ENCODE measurements at places on chromosomes 4 and X.
A peak's percentile ranks its signal among the peaks of the same experiment; 100 is the strongest.

- no peak for DNase-seq
Measured at GRCh38 chr4:22091906-22092305, 143.3 kb upstream of the KCNIP4 start.

- DNase-seq: peak; percentile 77
Measured at GRCh38 chr4:156888762-156889161, 82.8 kb downstream of the PDGFC start.

DNA sequence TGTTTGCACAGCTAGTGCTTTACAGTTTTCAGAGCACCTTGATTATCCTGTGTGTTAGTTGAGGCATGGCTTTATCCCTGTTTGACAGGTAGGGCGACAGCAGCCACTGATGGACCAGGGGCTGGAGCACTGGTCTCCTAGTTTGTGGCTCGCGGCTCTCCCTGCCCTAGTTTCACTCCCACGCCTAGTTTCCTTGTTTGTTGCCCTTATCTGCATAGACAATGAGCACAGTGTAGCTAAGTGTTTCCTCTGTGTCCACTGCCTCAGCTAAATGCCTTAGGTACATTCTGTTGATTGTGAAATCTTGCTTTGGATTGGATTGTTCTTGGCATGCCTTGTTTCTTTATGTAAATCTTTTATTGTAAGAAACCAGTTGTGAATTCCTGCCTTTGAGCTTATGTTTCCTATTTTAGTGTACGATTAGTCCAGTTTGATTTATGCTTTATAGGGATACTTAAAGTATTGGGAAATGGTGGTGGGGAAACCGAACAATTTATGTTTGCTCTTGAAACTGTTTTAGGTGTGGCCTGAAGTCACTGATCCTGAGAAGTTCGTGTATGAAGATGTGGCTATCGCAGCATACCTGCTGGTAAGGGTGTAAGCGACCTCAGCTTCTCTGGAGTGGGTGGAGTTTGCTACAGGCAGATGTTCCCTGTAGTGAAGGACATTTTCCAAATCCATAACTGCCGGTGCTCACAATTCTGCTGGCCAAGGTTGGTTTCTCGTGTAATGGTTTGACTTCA lies 11.0 kb downstream of the TRMT44 start:
- no peak for DNase-seq

DNA sequence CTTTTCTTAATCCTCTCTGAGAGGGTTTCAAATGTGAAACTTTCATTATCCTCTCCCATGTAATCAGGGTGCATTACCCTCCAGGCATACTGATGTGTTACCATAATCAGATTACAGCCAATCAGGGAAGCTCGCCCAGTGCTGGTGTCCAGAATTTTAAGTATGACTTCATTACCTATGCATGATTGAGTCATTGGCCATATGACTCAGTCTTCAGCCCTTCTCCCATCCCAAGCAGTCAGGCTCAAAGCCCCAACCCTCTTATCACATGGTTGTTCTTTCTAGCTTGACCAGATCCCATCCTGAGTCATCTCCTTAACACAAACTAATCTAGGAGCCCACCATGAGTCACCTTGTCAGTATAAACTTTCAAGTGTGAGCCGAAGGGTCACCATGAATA lies 1668.1 kb upstream of the AGA start:
- DNase-seq: peak; percentile 78

- DNase-seq: no peak
Measured at GRCh38 chrX:42432552-42432951, 345.4 kb downstream of the PPP1R2C start.

GRCh38 chr4:168631241-168632162 lies 134.7 kb downstream of the PALLD start:
- peak; percentile 81 for DNase-seq

GRCh38 chr4:20890761-20891160 lies 190.5 kb downstream of the PACRGL start:
- DNase-seq: no peak

GRCh38 chr4:129788486-129788885 lies 692.5 kb downstream of the C4orf33 start:
- DNase-seq: no peak

- peak; percentile 56 for DNase-seq
Measured at GRCh38 chr4:175421506-175421905, 390.6 kb downstream of the GPM6A start.

GRCh38 chr4:155759372-155760252 lies 791 bp downstream of the GUCY1B1 start:
- no peak for DNase-seq

GRCh38 chr4:103207673-103208072 lies 9.5 kb upstream of the CENPE start:
- no peak for DNase-seq

GRCh38 chr4:107857741-107858140 lies 33.0 kb downstream of the SGMS2 start:
- no peak for DNase-seq

- DNase-seq: no peak
Measured at GRCh38 chrX:72634331-72634730, 61.7 kb upstream of the HDAC8 start.

GRCh38 chr4:56786955-56787354 lies 34.5 kb downstream of the SPINK2 start:
- peak; percentile 94 for DNase-seq

- no peak for DNase-seq
Measured at GRCh38 chr4:52483186-52483890, 175.8 kb downstream of the USP46 start.

GRCh38 chr4:175929932-175930331 lies 117.9 kb upstream of the GPM6A start:
- no peak for DNase-seq

GRCh38 chrX:75061701-75062100 lies 94.4 kb downstream of the ABCB7 start:
- DNase-seq: no peak

GRCh38 chr4:141130947-141131605 lies 2.2 kb downstream of the RNF150 start:
- DNase-seq: no peak
